T follicular helper cell (primary cell): ENCODE measurements at places on chromosomes 3 and 15.
A peak's percentile ranks its signal among the peaks of the same experiment; 100 is the strongest.

- no peak for DNase-seq
These were observed 37.9 kb downstream of the TJP1 start for GRCh38 chr15:29784413-29784812.

- no peak for DNase-seq
These were observed 25.7 kb downstream of the ZDHHC3 start for GRCh38 chr3:44950275-44950734.

GRCh38 chr3:73419942-73420341, 204.8 kb downstream of the PDZRN3 start:
- DNase-seq, result no peak

DNA sequence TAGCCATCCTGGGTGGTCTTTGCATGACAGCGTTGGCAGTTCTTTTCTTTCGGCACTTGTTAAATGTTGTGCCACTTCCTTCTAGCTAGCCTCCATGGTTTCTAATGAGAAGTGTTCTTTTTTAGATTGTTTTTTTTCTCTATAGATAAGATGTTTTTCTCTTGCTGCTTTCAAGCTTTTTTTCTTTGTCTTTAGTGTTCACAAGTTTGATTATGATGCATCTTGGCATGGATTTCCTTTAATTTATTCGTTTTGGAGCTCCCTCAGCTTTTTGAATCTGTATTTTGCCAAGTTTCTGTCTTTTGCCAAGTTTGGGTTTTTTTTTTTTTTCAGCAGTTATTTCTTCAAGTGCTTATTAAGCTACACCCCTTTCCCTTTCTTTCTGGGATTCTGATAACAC, 53.1 kb downstream of the TM2D3 start:
- DNase-seq, result no peak

- no peak for DNase-seq
These were observed 116.3 kb downstream of the AKAP13 start for GRCh38 chr15:85496551-85497171.

DNA sequence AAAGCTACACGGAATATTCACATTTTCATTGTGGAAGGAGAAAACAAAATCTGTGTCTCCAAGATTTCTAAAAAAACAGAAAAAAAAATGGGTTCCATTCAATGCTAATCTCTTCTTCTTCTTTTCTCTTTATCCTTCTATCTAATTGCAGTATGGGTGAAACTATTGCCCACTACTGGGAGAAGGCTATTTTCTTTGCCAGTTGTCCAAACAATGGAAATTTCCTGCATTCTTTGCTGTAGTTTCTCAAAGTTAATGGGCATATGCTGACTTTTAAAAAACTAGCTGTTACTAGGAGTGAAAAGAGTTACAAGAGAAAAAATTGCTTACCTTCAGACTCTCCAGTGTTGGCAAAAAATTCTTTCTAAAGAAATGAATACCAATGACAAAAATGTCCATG, 179.3 kb upstream of the ANKRD28 start:
- no peak for DNase-seq

GRCh38 chr3:172606021-172606420, 82.8 kb upstream of the TNFSF10 start:
- DNase-seq, result no peak

GRCh38 chr15:94441760-94442159, 210.4 kb downstream of the MCTP2 start:
- DNase-seq, result no peak

- no peak for DNase-seq
These were observed 6.5 kb downstream of the RUBCN start for GRCh38 chr3:197730200-197730599.

DNA sequence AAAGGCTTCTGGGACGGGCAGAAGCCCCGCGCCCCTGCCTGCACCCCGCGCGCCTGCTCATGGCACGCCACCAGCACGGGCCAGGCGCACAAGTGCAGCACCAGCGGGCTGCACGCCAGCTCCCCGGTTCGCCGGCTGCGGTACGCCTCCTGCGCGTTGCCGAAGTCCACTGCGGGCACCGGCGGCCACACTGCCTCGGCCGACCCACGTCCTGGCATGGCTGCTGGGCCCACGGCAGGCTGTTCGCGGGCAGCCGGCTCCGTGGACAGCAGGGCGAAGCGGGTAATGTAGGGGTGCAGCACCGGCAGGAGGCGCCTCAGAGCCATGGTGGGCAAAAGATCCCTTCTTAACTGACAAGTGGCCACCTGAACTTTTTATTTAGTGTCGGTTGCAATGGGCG, 34.8 kb downstream of the MCCC1 start:
- no peak for DNase-seq

DNA sequence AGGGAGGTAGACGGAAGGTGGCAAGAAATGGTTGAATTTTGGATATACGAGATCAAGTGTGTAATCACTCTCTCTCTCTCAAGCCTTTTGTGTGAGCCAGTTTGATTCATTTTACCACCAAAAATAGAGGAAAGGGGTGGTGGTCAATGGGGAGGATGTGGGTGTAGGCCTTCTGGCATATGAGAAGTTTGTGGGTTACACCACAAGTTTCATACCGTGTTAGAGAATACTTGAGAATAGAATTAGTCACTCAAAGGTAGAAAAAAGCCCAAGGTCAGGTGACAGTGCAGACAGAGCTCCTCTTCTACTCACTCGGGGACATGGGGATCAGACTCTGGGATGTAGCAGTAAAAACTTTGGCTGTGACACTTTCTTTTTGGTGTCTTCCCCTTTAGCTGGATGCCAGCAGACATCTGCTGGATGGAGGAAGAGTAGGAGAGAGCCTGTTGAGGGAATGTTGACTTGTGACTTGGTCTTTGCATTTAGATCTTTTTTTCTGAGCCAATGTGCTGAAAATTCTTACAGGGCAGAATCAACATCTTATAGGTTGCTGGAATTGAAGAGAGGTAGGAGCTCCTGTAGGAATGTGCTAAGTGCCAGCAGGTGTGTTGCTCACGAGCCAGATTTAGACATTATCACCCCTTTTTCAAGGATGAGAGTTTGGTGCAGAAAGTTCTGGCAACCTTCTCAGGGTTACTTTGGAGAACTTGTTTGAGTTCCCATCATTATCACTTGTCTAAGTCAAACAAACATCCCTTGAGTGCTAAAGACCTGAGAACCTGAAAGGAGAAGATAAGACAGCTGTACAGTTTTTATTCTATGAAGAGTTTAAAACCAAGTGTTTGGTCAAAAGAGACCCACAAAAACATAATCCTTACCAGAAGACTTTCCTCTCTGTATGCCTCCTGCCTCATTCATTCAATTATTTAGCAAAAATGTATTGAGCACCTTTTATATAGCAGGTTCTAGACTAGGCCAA, 43.9 kb upstream of the RYK start:
- DNase-seq, result peak; percentile 10

- no peak for DNase-seq
These were observed 19.5 kb upstream of the MUC20 start for GRCh38 chr3:195701042-195701915.

GRCh38 chr3:141738022-141738890, at the start of gene RNF7:
Gene RNF7, plus strand, starts transcription at chr3:141738298. Its CDS starts 44 bp downstream, at chr3:141738342.
- peak; percentile 95 for DNase-seq

DNA sequence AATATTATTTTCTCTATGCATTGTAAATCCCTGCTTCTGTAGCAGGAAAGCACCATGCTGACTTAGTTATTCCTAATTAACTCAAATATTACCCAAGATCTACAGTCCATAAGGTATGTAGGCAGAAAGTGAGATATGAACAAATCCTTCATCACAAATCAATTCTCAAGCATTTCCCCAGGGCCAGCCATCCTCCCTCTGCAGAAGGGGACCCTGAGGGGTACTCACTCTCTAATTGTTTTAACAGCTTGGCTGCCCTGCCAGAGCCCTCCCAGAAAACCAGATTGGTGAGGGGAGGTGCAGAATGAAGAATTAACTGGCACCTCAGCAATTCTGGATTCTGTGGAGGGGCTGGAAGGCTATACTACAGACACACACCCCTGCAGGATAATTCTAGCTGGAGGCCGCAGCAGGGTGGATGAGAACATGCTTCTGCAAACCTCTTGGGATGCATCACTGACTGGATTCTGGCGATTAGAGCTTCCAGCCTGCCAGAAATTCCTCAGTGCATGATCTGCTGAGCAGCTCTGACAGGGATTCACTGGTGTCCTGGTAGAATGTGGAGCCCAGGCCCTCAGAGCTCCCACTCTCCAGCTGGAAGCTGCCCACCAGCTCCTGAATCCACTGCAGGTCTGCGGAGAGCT, 88.6 kb upstream of the HERC1 start:
- DNase-seq, result no peak

GRCh38 chr3:15728766-15729165, 69.0 kb downstream of the ANKRD28 start:
- no peak for DNase-seq

GRCh38 chr3:122263974-122264588, 61.0 kb upstream of the CSTA start:
- DNase-seq, result no peak

GRCh38 chr15:45114076-45114750, at the start of the genes DUOX2 and DUOXA2:
Gene DUOX2, minus strand, starts transcription at chr15:45114172. Its CDS starts 761 bp downstream, at chr15:45113411.
Gene DUOXA2, plus strand, starts transcription at chr15:45114326. Its CDS starts 280 bp downstream, at chr15:45114606.
- no peak for DNase-seq

DNA sequence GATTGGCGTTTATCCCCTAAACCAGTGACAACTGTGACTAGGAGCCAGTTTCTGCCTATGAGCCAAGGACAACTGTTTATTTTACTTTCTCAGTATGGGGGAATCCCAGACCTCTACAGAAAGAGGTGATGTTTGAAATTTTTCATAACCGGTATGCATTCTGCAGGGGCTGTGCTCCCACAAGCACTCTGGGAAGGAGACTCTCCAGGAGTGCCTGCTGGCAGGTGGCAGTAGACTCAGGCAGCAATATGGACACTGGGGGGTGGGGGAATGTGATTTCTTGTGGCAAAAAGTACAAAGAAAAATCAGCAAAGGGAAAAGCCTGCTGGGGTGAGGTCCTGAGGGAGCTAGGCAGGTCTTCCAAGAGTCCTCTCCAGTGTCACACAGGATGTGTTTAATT, 5.9 kb downstream of the TGM4 start:
- no peak for DNase-seq

GRCh38 chr15:39407116-39407515, 173.8 kb upstream of the THBS1 start:
- DNase-seq, result no peak

- DNase-seq, result no peak
These were observed 822.7 kb downstream of the TUSC7 start for GRCh38 chr3:117532268-117532667.

GRCh38 chr3:185253645-185254410, at the start of gene EHHADH:
Gene EHHADH, minus strand, starts transcription at chr3:185254049. Its CDS starts 27 bp downstream, at chr3:185254022.
- DNase-seq, result peak; percentile 1

GRCh38 chr3:17901893-17902292, 159.5 kb upstream of the TBC1D5 start:
- no peak for DNase-seq

GRCh38 chr3:45168451-45168850, 22.3 kb upstream of the CDCP1 start:
- no peak for DNase-seq

- no peak for DNase-seq
These were observed 113.7 kb downstream of the ATG7 start for GRCh38 chr3:11385891-11386290.

GRCh38 chr3:39748002-39748401, 61.4 kb upstream of the MYRIP start:
- no peak for DNase-seq

- no peak for DNase-seq
These were observed 295.8 kb upstream of the LRRN1 start for GRCh38 chr3:3503411-3503810.

DNA sequence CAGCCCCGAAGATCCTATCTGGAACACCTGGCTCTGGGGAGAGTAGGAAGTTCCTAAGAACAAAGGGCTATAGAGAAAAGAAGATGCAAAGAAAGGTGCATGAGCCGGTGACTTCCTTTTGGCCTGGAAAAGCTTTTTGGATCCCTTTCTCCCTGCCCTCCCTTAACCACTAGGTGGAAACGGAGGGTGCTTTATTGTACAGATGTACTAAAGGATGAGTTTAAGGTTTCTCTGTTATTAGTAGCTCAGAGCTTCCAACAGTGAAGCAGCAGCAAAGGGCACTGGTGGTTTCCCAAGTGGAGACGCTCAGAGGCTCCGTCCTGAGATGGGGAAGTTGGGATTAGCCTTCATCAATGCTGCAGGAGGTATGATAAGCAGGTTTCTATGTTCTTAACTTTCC, 5.9 kb upstream of the ADGRG7 start:
- DNase-seq, result no peak

- DNase-seq, result no peak
These were observed 497.9 kb upstream of the ARPP21 start for GRCh38 chr3:35141406-35141805.

DNA sequence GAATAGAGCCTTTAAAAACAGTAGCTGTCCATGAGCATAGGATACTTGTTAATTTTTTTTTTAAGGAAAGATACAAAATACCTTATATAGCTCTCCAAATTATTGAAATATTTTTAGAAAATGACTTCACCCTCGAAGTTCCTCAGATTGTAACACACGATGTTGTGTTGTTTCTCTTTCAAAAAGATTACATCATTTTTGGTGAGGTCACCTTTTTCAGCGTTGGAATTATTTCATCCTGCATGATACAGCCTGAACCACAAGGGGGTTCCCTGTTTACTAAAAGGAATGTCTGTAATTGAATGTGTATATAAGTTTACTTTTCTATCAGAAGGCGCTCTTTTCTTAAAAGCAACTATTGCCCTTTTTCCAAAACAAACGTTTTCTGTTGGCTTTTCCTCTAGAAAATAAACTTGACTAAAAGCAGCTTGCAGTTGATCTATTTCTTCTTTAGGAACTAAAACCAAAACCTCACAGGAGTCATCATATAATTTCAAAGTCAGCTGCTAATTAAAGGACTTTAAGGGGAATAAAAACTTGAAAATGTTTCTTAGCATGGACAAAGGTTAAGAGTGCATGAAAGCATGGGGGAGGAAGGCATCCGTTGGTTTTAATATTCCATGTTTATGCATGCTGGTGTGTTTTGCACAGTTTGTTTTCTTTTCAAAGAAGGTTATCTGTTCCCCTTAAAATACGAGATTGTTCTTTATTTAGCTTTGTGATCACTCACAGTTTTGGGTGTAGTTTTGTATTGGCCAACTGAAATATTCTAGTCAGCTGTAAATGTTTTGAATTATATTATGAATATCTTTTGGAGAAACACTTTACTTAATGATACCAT, 29.4 kb downstream of the LYSMD4 start:
- DNase-seq, result no peak

- no peak for DNase-seq
These were observed 22.7 kb downstream of the ATP6V1A start for GRCh38 chr3:113769551-113769950.
